ENCODE measurements at places on chromosomes 5 and 9.

DNA sequence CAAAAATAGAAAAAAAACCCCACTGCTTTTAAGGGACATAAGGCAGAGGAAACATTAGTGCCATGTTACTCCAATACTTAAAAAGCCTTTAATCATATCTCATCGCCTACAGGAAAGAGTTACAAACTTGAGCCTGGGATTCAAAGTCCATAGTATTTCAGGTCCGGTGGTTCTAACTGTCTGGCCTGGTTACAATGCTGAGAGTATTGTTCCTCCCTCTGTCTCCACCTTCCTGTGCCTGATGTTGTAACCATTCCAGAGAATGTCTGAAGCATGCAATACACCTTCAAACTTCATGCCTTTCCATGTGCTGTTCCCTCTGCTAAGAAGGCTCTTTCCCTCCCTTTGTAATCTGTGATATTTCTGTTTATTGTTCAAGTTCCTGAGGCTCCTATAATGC is 41.6 kb upstream of the SLC36A2 start:
- DNase-seq: no peak

DNA sequence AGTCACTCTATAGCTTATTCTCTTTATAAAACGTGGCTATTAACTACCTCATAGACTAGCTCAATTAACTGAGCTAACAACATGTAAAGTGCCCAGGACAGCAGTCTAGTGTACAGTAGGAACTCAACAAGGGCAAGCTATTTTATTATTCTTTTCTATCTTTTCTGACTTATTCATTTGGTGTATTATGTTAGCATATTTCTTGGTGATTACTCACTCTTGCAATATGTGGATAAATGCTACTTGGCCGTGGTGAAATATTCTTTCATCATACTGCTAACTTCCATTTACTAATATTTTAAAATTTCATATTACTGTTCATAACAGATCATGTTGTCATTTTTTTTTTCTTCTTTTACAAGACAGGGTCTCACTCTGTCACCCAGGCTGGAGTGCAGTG is 4.9 kb downstream of the SLC25A51 start:
- DNase-seq: no peak

- DNase-seq: no peak
Measured at GRCh38 chr9:130193103-130193502, 20.9 kb downstream of the NCS1 start.

DNA sequence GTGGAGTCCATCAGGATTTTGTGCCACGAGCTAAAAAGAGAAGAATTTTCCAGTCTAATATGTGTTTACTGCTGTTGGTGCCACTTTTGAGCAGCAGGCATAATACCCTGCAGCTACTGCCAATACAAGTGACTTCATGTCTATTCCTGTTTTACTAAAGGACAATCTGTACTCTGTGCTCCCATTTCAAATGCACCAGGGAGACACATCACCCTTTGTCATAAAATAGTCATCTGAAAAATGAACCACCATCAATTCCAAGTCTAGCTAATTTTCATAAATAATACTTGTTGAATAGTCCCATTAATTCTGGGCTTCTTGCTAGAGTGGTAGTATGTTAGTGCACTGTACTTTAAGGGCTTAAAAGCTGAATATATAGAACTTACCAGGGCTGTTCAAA is 8.9 kb upstream of the PKD2L2 start:
- no peak for DNase-seq

DNA sequence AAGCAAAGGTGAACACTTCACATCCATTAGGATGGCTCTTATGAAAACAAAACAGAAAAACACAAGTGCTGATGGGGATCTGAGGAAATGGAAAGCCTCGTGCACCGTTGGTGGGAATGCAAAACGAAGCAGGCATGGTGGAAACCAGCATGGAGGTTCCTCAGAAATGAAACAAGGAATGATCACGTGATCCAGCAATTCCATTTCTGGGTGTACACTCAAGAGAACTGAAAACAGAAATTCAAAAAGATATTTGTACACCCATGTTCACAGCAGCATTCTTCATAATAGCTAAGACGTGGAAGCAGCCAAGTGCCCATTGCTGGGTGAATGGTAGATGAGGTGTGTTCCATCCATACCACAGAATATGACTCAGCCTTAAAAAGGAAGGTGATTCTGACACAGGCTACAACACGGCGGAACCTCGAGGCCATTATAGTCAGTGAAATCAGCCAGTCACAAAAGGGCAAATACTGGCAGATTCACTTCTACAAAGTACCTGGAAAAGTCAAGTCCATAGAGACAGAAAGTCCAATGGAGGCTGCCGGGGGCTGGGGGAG is 87.2 kb upstream of the RAPGEF1 start:
- DNase-seq: no peak

DNA sequence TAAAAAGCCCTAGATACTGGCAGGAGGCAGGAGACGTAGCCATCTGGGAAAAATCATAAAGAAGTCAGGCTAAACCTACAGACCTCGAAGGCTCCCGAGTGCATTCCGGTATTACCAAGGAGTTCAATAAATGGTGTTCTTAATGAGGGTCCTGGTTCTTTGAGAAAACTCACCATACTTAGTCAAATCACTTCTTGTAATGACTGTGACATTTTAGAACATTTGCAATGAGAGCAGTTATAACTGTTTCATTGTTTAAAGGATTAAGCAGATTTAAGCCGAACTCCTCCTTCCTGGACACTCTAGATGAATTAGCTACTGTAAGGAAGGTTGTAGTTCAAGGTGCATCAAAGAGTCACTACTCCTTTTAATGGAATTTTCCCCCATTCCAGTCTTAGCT is 67.8 kb downstream of the EFNA5 start:
- no peak for DNase-seq

DNA sequence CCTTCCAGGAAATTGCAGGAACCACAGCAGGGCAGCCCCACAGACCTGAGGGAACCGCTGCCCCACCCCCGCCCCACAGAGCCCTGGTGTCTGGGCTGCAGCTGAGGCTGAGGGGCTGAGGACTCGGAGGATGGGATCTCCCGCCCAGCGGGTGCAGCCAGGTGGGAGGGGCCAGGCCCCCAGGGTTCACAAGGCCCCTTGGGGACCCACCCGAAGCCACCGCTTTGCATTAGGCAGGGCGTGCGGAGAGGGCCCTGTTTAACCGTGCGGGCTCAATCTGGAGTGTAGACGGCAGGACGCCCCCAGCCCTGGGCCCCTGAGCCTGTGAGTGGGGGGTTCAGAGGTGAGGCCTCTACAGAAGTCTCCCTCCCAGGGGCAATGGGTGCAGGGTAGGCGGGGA is 10.8 kb downstream of the NOTCH1 start:
- no peak for DNase-seq

DNA sequence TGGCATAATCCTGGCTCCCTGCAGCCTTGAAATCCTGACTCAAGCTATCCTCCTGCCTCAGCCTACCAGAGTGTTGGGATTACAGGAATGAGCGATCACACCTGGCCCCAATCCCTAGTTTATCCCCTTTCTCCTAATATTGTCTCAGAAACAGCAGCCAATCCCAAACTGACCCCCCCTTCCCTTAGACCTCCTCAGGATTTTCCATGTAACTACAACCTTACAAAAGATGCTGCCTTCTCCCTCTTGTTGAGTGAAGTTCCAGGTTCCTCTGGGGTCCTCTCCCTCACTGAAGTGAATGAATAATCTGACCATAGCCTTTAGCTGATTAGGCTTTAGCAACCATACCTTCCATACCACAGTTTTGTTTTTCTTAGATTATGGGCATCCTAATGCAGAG is 25.9 kb upstream of the MSANTD3 start:
- DNase-seq: no peak

DNA sequence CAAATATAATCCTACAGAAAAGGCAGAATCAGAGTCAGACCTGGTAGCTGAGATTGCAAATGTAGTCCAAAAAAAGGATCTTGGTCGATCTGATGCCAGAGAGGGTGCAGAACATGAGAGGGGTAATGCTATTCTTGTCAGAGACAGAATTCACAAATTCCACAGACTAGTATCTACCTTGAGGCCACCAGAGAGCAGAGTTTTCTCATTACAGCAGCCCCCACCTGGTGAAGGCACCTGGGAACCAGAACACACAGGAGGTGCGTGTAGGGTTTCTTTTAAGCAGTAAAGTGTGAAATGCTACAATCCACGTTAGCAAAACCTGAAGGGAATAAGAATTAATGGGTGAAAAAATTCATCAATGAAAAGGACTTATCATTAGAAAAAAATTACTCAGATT is 145.8 kb downstream of the GIN1 start:
- no peak for DNase-seq

GRCh38 chr5:926417-927171 is 33.9 kb downstream of the TRIP13 start:
- no peak for DNase-seq

DNA sequence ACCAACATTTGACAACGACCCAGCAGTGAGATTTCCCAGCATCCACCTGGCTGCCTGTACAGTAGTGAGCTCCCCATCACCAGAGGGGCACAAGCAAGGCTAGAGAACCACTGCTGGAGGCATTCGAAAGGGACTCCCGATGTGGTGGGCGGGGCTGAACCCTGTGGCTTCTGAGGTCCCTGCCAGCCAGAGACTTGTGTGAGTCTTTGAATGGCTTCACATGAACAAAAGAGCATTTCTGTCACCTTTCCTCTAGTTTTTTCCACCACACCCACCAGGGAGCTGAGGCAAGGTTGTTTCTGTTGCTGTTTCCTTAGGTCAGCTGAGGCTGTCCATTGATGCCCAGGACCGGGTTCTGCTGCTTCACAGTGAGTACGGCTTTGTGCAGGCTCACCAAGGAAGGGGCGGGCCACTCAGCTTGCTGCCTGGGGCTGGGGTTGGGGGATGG is 15.7 kb downstream of the RGS3 start:
- DNase-seq: no peak

- no peak for DNase-seq
Measured at GRCh38 chr5:600886-601541, 11.1 kb upstream of the CEP72 start.

DNA sequence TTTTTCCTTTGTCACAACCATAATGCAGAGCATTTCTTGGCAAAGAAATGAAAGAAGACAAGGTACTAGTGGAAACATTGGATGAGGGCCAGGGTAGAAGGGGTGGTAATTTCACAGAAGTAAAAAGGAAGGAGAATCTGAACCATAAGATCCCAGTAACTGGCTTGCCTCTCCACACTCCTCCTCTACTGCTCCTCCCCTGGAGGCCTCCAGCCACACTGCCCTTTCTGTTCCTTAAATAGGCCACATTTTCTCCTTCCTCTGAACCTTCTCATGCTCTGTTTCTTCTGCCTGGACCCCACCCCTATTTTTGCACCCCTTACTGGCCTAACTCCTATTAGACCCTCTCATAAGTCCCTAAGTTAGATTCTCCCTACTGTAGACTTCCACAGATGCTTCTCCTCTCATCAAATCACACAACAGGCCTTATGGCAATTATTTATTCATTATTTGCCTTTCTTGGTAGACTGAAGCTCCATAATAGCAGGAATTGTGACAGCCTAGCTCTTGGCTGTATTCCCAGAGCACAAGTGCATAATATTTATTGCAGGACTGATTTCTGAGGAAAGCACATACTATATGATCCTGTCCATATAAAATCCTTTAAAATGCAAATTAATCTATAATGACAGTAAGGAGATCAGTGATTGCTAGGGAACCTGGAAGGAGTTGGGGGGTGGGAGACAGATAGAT is 31.3 kb upstream of the GRIA1 start:
- DNase-seq: no peak

DNA sequence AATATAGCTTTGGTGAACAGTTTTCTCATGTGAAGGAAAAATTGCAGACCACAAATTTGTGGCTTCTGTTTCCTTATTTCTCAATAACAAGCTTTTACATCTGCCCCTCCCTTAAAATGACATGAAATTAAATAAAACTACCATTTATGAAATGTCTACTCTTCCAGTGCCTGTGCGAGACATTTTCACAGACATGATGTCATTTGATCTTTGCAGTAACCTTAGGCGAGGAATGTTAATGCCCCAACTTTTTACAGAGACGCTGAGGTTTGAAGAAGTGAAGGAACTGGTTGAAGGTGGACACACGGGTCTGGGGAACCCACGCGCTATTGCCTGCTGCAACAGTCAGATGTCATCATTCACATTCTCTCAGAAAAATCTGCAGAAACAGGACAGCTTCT is 61.5 kb downstream of the OSTF1 start:
- DNase-seq: no peak

DNA sequence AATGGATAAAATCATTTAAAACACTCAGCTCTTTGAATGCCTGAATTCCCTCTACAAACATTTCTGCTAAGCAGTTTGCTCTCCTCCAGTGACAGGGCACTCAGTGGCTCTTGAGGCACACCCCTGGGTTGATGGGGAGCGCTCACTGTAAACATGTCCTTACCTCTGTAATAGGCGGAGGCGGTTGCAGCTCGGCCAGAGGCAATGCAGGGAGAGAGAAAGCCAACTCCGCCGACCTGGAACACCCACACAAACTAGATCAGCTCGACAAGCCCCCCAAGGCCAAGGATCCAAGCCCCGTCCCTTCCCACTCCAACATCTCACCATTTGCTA is 329 bp downstream of the CDC23 start:
- no peak for DNase-seq

DNA sequence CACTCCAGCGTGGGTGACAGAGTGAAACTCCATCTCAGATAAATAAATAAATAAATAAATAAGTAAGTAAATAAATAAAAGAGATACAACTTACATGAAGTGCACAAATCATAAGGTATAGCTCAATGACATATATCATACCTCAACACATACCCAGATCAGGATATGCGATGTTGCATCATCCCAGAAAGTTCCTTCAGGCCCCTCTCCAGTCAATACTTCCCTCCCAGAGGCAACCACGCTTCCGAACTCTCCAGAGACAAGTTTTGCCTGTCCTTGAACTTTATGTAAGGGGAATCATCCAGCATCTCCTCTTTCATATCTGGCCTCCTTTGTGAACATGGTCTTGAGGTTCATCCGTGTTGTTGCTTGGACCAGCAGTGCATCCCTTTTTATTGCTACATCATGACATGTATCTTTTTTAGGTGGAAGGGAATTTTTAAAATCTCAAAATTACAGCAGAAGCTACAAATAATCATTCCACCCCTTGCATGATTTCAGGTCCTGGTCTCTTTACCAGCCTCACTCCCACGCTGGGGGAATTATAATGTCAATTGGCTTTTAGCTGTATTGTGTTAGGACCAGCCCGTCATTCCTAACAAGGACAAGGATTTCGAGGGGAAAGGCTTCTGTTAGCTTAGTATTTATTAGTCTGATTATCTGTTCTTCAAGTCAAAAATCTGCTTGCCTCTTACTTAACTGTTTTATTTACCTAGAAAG is 32.9 kb upstream of the AOPEP start:
- no peak for DNase-seq

GRCh38 chr5:132505641-132506040 is 15.1 kb upstream of the IRF1 start:
- no peak for DNase-seq

DNA sequence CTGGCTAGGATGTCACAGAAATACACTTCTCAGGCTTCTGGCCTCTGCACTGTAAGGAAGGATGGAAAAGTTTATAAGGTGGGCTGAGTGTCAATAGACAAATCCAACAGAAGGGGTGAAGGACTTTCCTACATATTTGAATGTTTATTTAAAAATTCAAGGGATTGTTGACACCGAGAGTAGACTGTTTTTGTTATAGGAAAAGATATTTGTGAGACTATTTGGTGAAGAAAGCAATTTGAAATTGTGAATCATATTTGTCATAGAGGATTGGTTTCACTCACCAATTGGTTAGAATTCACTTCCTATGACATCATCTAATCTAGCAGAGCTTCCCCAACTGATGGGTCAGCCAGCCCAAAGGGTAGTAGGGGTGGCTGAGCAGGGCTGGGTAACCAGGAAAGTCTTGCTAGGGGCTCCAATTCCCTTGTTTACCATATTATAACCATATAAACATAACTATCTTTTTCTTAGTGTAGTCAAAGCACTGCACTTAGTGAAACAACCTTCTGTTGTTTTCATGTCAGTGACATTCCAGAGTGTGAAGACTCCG is 14.9 kb upstream of the MEGF10 start:
- no peak for DNase-seq

GRCh38 chr9:84255696-84256095 is 84.9 kb downstream of the SLC28A3 start:
- DNase-seq: no peak
